ENCODE measurements at places on chromosomes 2 and 18.

- DNase-seq, result no peak
These were observed 171.0 kb downstream of the ZBTB7C start for GRCh38 chr18:48238206-48238605.

GRCh38 chr18:48673853-48674721 is 135.3 kb downstream of the CTIF start:
- DNase-seq, result no peak

GRCh38 chr2:131077182-131077846 is 15.9 kb downstream of the FAM168B start:
- no peak for DNase-seq

DNA sequence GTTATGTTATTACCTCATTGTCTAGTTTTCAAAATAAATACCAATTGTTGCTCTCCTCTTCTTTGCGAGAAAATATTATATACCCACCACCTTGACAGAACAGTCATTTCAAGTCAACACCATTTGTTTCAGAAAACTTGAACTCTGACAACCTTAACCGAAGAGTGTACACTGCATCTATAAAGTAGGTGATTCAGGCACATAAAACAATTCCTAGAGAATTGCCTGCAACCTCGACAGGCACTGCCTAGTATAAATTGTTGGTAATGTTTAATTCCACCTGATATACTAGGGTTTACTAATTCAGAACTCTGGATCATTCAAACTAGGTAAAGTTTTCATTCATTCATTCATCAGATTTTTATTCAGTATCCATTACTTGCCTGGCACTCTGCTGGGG is 121.8 kb downstream of the AKAIN1 start:
- no peak for DNase-seq

- DNase-seq, result no peak
These were observed 52.7 kb downstream of the CMPK2 start for GRCh38 chr2:6812857-6813530.

DNA sequence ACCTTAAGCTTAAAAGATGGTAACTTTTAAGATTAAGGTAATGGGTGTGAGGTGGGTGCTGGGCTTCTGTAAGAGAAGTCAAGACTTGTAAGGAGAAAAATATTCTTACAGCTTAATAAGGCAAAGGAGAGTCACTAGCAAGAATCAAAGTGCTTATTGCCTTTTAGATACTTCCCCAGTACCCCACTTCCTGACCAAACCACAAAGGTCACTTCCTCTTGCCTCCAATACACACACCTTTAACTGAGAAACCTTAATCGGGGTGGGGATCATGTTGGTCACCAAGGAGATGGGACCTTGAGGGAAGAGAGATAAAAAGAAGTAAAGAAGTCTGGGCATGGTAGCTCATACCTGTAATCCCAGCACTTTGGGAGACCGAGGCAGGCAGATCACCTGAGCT is 10.6 kb upstream of the ATG16L1 start:
- no peak for DNase-seq

DNA sequence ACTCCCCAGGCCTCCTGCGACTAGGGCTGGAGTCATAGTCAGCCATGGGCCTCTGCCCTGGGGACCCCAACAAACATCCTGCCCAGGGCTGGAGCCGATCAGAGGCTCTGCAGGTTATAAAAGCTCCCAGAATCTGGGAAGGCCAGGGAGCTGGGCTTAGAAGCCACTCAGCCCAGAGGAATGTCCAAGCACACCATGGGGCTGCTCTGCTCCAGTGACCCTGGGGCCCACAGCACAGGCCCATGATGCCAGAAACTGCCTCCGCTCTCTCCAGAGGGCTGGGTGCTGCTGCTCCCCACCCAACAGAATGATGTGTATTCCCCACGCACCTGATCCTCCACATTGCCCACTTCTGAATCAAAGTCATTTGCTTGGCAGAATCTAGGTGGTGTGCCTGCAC is 88.5 kb downstream of the ARMC9 start:
- no peak for DNase-seq

DNA sequence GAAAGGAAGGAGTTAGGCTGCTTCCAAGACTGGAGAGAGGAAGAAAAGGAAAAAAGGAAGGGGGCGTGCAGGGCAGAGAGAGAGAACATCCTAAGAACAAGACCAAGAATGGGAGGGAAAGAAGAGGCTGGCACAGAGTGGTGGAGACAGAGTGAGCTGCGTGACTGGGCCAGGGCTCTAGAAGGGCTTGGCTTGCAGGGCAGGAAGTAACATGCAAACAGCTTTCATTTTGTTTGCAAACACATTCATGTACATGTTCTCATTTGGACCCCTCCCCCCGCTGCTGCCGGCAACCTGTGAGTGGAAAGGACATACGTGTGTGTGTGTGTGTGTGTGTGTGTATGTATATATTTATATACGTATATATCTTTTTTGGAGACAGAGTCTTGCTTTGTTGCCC is 46.8 kb upstream of the DNMT3A start:
- no peak for DNase-seq

DNA sequence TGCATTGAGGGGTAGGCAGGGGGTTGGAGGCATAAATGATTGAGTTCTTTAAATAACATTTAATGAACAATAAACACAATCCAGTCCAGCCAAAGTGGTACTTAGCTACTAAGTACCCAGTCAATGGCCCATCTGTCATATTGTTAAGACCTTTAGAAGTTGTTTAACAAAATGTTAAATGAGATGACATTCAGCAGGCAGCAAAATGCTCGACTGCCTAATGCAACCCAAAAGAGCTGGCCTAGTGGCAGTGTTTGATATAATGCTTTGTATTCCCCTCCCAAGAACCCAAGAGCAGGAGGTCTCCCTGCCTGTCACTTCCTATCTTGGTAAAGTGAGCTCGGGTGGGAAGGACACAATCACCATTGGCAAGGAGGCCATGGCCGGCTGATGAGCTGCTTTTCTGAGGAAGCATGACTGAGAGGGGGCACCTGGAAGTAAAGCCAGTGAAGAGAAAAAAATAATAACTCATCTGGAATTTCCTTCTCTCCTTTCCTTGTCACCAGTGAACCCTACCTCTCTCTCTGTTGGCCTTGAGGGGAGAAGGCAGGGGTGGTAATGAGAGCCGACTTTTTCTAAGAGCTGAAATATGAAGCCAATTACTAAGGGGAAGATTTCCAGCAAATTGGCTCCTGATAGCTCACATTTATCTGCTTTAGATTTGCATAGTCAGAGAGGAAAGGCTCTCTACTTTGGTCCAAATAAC is 140.6 kb downstream of the C1D start:
- DNase-seq, result no peak

- no peak for DNase-seq
These were observed 145.2 kb downstream of the ICOS start for GRCh38 chr2:204081487-204082425.

GRCh38 chr2:4684921-4685320 is 981.5 kb downstream of the DCDC2C start:
- DNase-seq, result no peak

DNA sequence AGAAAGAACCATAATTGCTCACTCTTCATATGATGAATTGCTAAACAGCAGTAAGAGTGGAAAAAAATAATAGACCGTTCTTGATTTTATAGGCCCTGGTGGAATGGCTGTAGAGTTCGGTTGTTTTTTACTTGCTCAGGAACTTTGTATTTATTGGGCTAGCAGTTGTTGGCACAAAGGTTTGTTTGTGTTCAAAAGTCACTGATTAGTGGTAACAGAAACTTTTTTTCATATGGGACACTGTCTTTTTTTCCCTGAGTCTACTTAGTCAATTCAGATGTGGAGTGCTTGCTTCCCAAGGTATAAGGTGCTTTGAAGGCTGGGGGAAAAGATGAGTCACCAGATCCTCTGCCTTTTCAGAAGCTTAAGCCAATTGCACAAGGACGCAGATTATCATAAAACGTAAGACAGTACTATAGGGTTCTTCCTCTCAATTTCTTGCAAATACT is 25.8 kb downstream of the PHLPP1 start:
- no peak for DNase-seq

DNA sequence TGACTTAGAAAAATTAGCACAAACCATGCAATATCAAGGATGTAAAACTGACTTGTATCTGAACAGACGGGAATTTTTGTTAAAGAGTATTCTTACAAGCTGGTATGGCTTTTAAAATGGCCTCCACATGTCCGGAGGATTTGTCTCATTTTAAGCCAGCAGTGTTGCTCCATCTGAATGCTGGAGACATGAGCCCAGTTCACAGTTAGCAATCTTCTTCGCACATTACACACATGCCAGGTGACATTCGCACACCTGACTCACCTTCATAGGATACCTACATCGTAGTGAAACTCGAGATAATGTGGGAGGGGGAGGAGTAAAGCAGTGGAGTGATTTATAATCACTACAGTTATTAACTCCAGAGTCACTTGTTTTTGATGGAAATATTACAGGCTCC is 231.8 kb upstream of the RBBP8 start:
- no peak for DNase-seq

GRCh38 chr2:127770973-127771735 is 39.8 kb downstream of the WDR33 start:
- DNase-seq, result no peak

DNA sequence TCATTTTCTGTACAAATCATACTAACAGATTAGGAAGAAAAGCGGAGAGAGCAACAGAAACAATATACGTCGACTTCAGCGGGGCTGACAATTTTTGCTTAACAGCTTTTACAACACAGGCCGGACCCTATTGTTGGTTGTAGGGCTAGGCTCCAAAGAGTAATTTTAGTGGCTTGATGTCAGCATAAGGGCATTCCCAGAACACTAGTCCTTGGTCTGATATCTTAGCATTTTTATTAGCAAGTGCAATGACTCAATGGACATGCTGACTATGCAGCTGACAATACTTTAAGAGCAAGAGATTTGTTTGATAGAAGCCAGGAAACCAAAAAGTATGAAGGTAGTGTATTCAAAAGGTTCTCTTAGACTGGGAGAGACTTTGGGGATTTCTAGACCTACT is 209.9 kb downstream of the LNPK start:
- no peak for DNase-seq

GRCh38 chr2:138336146-138336545 is 165.4 kb upstream of the SPOPL start:
- no peak for DNase-seq

DNA sequence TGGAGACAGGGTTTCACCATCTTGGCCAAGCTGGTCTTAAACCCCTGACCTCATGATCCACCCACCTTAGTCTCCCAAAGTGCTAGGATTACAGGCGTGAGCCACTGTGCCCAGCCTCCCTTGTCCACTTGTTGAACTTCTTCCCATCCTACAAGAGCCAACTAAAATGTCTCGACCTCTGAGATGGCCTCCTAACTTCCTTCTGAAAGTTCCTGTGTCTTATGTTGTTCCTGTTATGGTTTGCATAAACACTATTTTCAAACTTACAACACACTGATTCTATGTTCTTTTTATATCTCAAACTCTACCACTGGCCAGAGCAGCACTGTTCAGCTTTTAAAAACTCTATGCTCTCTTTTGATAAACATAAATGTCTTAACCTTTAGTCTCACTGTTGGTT is 63.3 kb upstream of the UGP2 start:
- no peak for DNase-seq

DNA sequence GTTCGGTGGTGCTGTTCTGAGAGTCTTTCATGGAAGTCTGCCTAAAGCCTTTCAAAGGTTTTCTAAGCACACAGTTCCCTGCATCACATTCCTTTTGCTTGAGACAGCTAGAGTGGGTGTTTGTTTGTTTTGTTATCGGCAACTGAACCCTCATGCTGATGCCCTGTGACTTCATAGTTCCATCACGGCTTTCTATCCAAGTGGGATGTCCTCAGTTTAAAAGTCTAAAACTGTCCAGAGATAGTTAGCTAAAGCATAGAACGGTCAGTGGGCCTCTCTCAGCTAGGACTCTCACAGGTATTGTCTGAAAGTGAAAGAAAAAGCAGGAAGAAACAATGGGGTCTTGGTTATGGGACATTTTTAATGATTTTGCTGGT is 337.3 kb downstream of the OSR1 start:
- DNase-seq, result no peak

- DNase-seq, result no peak
These were observed 317.8 kb upstream of the ZNF521 start for GRCh38 chr18:25669741-25670140.

- no peak for DNase-seq
These were observed 19.6 kb downstream of the MTERF4 start for GRCh38 chr2:241082341-241083090.

DNA sequence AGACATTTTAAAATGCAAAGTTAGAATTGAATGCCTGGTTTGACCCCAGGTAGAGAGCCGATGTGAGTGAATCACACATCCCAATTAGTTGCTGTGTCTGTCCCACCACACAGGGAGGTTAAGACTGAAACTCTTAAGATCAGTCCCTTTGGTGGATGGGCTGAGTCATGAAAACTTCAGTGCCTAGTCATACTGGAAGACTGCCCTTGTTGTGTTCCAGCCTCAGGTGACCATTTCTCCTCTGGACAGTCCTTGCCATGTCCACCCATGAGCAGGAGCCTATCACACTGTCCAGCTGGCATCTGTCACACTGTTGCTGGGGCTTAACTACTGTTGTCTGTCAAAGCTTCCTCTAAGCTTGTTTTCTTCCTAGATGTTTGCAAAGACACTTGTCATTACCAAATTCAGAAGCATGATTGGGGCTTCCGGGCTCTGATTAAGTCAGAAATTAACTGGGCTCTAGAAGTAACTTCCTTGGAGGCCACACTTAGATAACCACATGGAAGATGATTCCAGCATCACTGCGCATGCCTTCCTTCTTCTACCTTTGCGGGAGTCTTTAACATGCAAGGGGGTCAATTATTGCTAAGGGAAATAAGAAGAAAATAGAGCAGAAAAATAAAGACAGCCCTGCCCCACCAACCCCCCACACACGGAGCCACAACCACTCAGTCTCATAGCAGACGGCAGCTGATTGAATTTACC is 21.3 kb downstream of the CYRIA start:
- no peak for DNase-seq

DNA sequence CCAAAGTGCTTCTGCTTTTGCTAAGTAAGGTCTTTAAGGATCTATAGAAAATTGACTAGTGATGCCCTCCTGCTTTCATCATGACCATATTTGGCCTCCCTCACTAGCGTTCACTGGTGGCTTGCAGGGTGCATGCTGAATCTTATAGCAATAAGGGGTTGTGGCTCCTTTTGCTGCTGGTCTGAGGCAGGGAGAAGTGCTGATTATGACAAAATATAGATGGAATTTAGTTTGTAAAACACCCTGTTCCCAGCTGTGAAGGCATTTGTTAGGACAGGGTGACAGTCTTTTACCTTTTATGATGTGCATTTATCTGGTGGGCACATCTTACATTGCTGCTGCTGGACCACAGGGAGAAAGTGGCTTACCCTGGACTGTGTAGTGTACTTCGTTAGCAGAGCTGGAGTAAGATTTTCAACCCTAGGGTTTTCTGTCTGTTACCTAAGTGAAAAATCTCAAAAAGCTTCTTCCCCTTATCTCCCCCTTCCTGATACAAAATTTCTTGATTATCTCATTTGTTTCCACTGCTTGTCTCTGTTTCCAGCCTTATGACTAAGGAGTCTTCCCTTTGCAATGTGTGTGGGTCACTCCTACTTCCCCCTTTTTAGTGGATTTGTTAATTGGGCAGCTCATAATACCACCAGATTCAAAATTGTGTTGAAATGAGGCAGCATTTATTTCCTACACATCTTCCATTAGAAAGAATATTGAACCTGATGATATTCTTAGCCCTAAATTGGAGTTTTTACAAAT is 21.2 kb upstream of the RPL37A start:
- DNase-seq, result no peak

GRCh38 chr2:47321006-47321405 is 82.0 kb upstream of the MSH2 start:
- DNase-seq, result no peak
